GOT3 (cell line): ENCODE measurements at places on chromosomes 13 and 19.

- DNase-seq: no peak
Observed at GRCh38 chr13:36879218-36879938, 40.7 kb downstream of the SMAD9 start.

GRCh38 chr13:27097691-27098090 is 73.9 kb downstream of the USP12 start:
- DNase-seq: no peak

DNA sequence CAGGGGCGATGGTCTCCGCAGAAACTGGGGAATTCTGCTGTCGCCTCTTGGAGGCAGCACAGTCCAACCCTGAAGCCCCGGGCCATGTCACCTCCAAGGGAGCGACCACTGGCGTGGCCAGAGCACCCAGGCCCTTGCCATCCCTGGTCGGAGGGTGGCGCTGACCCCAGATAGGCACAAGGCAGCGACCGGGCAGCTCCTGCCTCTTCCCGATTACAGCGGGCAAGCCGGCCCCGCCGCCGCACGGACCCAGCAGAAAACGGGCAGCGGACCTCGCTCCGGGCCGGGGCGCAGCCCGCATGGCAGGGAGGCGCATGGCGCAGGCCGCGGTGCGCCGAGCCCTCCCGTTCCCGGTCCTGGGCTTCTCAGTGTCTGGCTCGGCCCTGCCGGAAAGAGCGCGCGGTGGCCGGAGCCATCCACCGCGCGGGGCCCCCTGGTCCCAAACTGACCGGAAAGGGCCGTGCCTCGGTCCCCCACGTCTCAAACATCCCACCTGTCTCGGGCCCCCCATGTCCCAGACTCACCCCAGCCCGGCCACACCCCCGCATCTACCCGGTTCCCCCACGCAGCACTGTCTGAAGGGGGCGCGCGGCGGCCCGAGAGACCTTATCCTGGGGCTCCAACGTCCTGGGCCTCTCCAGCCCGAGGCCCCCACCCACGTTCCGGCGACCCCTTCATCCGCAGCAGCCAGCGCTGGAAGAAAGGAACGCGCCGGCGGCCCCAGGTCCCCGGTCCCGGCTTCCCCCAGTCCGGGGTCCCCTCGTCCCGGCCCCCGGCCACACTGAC is 727 bp downstream of the CERS1 start:
- no peak for DNase-seq

- DNase-seq: no peak
Observed at GRCh38 chr13:39968646-39969475, 313.4 kb downstream of the COG6 start.

GRCh38 chr13:21590231-21590630 is 13.7 kb downstream of the MICU2 start:
- DNase-seq: no peak

- DNase-seq: peak; percentile 9
Observed at GRCh38 chr13:30907121-30907861, 1.2 kb downstream of the MEDAG start.

GRCh38 chr13:50898338-50898737 is 11.3 kb upstream of the RNASEH2B start:
- no peak for DNase-seq

DNA sequence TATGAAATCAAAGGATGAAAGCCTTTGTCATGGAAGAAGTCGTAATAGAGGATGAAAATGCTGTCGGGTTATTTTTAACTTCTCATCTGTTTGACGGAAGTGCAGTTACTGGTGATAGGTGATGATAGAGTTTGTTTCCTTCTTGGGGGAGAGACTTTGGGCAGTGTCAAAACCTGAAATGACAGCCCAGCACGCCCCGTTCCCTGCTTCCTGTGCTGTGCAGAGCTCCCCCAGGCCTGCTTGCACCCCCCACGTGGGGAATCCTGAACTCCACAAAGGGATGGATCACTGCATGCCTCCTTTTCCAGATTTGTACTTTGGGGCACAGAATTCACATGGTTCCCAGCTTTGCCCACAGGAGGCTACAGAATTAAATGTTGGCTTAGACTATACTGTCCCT is 102.7 kb downstream of the ATP11A start:
- DNase-seq: no peak

DNA sequence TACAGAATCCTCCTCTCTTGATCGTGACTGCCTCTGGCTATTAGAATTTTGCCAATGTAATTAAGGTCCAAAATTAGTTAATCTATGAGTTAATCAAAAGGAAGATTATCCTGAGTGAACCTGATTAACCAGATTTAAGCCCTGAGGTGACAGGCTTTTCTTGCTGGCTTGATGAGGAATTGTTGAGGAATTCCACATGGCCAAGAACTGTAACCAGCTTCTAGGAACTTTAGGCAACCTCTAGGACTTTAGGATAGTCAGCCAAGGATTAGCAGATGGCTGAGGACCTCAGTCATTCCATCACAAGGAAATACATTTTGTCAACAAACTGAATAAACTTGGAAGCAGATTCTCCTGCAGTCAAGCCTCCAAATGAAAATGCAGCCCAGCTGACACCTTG is 84.8 kb downstream of the STOML3 start:
- DNase-seq: no peak

- no peak for DNase-seq
Observed at GRCh38 chr19:4719499-4719866, 4.2 kb downstream of the DPP9 start.

- no peak for DNase-seq
Observed at GRCh38 chr13:85564598-85564997, 234.6 kb downstream of the SLITRK6 start.

DNA sequence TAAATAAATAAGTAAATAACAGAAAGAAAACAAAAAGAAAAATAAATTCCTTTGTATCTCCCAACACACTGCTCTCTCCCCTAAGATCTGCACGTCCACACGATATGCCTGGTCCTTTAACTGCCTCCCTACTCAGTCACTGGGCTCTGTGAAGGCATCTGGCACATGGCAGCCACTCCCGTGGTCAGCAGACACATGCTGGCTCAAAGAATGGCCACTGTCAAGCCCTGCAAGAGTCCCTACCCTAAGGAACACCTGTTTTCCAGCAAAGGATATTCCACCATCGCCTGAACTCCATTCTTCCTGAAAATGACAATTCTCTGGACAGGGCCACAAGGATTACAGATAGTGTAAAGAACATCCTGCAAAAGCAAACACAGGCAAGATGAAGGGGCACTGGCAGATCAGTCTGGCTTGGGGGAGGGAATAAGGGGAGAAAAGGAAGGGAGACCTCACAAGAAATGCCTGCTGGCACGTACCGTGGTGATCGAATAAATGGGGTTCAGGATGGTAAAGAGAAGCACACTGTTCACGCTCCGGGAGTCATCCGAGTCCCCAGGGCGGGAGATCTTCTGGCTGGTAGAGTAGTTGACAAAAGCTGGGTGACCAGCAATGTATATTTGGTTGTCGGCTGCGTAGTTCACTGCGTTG is 4.3 kb downstream of the HNRNPL start:
- DNase-seq: no peak

GRCh38 chr19:34480491-34480890 is 1.1 kb upstream of the WTIP start:
- DNase-seq: no peak

DNA sequence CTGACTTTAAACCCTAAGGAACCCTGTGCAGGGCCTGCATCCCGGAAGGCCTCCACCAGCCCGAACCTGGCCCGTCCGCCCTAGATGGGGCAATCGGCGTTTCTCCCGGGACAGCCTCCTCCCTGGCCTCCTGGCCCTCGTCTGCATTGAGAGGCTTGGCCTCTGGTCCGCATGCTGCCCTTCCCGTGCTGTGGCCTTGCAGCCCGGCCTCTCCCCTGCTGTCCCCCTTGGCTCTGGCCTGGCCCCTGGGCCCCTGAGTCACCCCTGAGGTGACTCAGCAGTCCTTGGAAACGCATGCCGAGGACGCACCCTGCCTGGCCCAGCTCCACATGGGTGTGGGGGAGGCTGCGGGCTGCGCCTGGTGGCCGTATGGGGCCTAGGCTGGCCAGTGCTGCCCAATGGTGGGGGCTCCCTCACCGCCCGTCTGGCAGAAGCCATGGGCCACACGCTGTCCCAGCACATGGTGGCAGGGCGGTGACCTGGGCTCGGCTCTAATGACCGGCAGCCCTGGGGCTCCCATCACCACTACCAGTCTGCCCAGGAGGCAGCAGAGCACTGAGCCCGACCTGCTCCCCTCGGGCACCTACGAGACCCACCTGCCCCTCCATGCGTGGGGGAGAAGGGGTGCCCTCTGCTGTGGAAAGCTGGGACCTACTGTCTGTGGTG is 25.7 kb downstream of the SH3GL1 start:
- peak; percentile 44 for DNase-seq

DNA sequence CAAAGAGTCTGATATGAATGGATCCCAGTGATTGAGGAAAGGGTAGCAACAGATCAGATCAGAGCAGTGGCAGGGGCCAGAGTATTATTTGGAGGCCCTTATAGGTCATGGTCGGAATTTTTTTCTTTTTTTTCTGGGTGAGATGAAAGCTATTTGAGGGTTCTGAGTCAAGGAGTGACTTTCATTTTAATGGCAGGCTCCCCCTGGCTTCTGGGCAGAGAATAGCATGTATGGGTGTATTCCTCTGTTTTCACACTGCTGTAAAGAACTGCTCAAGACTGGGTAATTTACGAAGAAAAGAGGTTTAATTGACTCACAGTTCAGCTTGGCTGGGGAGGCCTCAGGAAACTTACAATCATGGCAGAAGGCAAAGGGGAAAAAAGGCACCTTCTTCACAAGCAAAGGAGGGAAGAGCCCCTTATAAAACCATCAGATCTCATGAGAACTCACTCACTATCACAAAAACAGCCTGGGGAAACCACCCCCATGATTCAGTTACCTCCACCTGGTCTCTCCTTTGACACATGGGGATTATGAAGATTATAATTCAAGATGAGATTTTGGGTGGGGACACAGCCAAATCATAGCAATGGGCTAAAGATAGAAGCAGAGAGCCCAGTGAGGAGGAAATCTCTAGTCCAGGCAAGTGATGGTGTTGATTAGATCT is 3.0 kb upstream of the SLC6A16 start:
- DNase-seq: no peak

GRCh38 chr19:45423033-45423588 is 606 bp downstream of the ERCC1 start:
- no peak for DNase-seq

- no peak for DNase-seq
Observed at GRCh38 chr13:73674570-73674969, 459.6 kb downstream of the KLF12 start.

DNA sequence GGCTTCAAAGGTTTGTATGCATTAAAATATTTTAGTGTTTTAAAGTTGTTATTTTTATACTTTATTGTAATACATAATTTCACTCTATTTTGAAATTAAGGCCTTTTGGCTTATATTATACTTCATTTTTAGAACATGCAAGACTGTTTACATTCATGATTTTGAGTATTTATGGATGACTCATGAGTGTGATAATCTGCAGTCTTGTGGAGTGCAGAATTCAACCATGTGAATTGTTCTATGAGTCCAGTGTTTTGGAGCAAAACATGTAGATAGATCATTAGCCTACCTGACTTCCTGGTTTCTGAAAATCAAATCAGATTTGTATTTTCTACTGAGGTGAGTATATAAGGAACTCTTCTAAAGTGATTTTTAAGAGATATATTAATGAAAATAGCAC is 241.8 kb downstream of the PCCA start:
- DNase-seq: no peak

DNA sequence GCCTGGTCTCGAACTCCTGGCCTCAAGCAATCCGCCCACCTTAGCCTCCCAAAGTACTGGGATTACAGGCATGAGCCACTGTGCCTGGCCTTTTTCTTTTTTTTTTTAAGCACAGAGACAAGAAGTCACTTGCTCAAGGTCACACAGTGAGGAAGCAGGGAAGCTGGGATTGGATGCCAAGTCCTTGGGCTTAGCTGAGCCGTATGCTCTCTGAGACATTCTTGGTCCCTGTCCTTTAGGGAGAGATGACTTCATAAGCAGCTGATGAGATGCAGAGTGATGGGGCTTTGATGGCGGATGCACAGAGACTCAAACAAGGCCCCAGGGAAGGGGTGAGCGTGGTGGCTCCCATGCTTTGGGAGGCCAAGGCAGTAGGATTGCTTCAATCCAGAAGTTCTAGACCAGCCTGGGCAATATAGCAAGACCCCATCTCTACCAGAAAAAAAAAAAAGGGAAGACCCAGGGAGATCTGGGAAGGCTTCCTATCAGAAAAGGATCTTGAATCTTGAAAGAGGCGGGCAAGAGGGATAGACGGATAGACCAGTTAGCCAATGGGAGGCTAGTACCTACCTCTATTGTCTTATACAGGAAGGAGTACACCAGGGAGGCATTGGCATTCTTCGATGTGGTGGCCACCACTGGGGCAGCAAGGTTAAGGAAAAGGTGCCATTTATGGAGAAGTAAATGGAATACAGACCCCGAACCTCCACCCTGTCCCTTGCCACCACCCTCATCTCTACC is 3.9 kb downstream of the AP1M2 start:
- DNase-seq: no peak

- DNase-seq: peak; percentile 82
Observed at GRCh38 chr13:96053003-96053703, at the start of gene UGGT2. Gene UGGT2, minus strand, starts transcription at chr13:96053401. Its CDS starts 89 bp downstream, at chr13:96053312.

DNA sequence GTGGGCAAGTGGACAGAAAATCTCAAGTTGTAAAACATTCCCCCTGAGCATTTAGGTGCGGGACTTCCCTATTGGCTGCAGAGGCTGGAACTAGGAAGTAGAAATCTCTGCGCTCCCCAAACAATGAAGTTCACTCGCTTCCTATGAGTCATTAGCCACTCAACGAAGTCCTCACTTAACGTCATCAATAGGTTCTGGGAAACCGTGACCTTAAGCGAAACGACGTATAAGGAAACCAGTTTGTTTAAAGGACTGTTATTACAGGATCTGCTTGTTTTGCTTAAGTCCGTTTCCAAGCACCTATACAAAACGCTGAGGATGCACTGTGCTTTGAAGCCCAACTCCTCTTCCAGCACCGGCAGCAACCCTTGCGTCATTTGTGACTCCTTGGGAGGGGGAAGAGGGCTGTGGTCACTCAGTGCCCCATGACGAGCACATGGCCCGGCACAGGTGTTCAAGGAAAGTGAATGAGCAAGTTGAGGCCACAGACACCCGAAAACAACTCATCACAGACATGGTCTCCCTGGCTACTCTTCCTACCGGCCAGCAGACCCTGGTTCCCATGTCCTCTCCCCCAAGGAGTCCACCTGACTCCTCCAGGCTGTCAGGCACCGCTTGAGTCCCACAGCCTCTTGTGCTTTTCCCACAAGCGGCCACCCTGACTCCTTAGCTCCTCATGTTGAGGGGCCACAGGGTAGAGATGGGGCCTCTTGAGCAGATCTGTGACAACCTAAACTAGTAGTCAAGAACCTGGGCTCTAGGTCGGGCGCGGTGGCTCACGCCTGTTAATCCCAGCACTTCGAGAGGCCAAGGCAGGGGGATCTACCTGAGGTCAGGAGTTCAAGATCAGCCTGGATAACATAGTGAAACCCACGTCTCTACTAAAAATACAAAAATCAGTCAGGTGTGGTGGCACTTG is 4.8 kb downstream of the RPS16 start:
- no peak for DNase-seq
